ENCODE measurements at places on chromosomes 2 and 18.

DNA sequence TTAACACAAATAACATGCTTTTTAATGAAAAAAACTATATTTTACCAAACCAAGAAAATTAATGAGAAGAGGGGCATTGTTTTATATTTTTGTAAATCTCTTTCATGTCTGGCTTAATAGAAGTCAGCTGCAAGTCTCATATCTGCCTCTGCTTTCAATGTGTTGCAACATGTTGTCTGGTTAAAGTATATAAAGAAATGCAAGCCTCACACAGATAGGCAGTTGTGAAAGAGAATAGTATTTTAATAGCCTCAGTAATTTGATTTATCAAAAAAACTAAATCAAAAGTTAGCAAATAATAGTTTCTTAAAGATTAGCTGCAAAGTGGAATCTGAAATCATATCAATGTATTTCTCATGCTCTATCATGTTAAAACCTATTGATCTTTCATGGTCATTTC, 52.9 kb upstream of the NCOA1 start:
- DNase-seq = no peak

GRCh38 chr2:86753606-86754005, 33.5 kb downstream of the RMND5A start:
- no peak for DNase-seq

DNA sequence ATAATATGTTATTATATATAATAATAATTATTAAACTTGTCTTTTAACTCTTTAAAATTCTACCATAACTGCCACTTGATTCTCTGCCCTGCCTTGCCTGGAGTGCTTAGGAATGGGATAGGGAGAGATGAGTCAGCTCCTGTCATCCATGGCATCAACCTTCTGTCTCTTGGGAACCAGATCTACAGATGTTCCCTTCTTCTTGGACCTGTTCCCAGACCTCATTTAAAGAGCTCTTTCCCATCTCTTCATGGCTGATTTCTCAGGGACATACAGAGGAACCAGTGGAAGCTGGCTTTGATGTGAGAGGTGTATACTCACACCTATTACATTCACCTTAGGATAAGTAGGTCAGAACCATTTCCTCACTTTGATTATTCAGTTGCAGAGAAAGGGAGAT, 155.3 kb upstream of the MYO3B start:
- no peak for DNase-seq

DNA sequence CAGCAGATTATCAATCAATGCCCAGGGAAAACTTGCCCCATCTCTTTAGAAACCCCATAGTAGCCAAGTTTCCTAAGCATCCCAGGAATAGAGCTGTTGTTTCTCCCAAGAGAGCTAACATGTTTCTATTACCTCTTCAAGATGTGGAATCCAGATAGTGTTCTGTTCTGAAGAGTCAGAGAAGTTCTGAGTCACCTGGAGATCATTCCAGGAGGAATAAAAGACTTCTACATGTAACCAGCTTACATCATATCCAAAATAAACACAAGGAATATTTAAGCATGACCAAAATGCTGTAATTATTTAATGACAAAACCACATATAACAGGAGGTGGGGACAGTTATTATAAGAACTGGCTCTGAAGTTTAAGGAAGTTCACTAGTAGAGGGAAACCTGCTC, 51.0 kb upstream of the GORASP2 start:
- no peak for DNase-seq

DNA sequence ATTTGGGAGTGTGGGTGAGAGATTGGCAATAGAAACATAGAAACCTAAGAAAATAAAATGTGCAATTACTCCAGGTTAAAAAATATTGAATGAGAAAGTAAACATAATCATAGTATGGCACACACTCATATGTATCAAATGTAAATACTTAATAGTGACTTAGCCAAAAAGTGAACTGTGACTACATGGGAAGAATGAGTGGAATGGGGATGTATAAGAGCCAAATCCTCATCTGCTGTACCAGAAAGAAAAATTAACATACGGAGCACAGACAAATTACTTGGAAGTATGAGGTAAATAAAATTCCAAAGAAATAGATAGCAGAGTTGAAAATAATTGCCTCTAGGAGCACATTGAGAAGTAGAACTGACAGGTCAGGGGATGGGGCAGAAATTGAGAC, 4.0 kb downstream of the FLACC1 start:
- DNase-seq = no peak

DNA sequence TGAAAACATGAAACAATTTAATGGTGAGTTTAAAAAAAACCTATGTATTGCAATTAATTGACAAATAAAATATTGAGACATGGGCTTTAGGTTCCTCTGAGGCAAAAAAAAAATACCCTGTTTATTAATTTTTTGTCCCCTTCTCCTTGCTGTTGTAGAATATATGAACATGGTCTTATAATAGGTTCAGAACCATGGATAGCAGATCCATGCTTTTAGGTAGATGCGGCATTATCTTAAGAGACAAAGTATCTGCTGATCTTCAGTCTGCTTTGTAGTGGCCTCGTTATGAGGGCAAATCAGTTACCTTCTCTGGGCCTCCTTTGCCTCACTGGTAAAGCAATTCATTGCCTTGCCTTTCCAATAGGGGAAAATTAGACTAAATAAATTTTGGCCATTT, 850.7 kb downstream of the NRXN1 start:
- DNase-seq = no peak

DNA sequence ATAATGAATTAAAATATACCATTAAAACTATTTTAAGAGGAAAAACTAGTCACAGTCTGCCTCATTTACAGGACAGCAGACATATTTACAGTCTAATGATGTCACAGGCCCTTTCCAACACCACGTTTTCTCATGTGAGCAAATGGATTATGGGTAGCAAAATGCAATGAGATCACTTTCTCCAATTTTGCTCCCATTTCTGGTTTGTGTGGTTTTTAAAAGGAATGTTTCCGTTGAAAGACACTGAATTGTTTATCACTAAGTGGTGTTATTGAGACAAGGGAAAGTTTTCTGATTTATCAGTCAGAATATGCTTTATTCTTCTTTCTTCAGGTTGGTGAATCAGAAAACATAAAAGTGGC, 11.4 kb upstream of the NR4A2 start:
- no peak for DNase-seq

GRCh38 chr18:36304723-36305122, 7.2 kb downstream of the FHOD3 start:
- DNase-seq = no peak

- peak; percentile 43 for DNase-seq
Measured at GRCh38 chr2:127083819-127084503, 23.0 kb downstream of the BIN1 start.

DNA sequence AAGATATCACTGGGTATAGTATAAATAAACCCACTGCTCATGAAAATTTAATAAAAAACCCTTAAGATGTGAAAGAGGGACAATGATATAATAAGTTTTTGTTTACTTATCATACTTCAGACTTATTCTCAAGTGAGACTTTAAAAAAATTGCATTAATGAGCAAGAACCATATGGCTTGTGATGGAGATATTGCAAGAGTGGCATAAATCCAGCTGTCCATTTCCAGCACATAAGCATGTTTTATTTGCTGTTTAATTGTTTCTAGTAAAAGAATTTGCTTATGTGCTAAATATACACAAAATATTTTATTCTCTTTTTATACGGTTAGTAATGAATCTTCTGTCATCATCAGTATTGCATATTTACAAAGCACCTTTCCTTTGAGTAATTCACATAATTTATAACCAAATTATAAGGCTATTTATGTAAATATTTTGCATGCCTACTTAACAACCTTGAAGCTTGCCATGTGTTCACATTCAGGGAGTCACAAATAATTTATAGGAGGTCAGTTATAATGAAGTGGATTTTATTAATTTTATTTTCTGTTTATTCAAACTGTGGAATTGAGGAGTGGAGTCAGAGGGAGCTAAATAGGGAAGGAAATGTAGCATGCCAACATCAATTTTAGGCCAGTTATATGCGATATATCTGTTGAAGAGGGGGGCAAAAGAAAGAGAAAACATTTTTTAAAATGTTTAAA, 318.5 kb upstream of the CWC22 start:
- no peak for DNase-seq

GRCh38 chr18:21242780-21243401, 859 bp downstream of the GREB1L start:
- no peak for DNase-seq

DNA sequence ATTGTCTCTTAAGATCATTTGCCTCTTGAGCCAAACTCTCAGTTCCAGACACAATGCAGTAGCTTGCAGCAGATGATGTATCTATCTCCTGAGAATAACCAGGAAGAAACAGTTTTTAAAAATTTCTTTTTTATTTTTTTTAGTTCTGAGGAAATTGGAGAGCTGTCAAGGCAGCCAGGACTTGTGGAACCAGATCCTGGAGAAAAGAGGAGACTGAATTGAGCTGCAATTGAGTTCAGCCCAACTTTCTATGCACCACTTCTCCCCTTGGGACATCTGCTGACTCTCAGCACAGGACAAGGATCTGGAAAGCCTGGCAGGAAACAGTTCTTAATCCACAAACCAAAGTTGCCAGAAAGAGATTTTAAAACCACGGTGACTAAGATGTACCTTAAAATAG, 13.5 kb upstream of the CSRNP3 start:
- no peak for DNase-seq

GRCh38 chr2:231326404-231326803, 69.1 kb upstream of the B3GNT7 start:
- no peak for DNase-seq

DNA sequence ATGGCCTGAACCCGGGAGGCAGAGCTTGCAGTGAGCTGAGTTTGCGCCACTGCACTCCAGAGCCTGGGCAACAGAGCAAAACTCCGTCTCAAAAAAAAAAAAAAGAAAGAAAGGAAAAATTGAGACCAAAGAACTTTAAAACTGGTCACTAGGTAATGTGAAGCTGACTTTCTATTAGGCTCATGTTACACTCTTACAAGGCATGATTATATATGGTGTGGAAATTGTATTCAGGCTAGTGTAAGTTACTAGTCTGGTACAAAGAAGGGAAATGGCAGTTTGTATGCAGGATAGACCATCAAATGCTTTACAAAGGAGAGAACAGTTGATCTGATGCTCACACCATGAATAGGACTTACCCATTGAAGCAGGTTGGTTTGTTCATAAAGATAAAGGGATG, 35.4 kb upstream of the ARMC9 start:
- DNase-seq = no peak

GRCh38 chr2:71923143-71923525, 224.5 kb downstream of the CYP26B1 start:
- DNase-seq = peak; percentile 0

- DNase-seq = no peak
Measured at GRCh38 chr2:157898591-157898996, 22.5 kb upstream of the ACVR1 start.

DNA sequence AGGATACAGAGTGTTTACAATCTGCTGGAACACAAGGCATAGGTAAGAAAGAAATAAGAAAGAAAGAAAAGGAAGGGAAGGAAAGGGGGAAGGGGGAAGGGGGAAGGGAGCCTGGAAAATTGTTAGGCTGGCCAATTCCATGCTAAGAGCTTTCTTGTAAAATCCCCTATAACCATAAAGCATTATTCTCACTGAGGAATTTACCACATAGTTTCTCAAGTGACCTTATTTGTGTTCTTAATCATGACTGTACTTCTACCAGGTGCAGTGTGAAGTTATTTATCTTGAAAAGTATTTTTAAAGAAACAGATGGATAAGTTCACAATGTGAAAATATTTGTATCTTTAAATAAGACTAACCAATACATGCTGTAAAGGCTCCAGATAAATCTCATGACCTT, 39.2 kb upstream of the KIDINS220 start:
- DNase-seq = no peak

GRCh38 chr2:239927424-239927981, 97.6 kb downstream of the NDUFA10 start:
- DNase-seq = no peak

DNA sequence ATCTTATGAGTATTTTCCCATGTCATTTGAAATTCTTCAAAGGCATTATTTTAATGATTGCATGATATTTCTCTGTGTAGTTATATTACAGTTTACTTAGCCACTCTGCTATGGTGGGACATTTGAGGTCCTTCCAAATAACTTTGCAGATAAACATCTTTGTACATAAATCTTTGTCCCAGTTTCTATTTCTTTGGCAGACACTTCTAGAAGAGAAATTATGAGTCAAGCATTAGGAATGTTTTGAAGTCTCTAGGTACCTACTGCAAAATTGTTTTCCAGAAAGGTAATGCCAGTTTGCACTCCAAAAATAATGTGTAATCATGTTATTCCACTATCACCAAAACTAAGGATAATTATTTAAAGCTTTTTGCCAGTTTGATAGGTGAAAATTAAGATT, 149.7 kb downstream of the EN1 start:
- no peak for DNase-seq

DNA sequence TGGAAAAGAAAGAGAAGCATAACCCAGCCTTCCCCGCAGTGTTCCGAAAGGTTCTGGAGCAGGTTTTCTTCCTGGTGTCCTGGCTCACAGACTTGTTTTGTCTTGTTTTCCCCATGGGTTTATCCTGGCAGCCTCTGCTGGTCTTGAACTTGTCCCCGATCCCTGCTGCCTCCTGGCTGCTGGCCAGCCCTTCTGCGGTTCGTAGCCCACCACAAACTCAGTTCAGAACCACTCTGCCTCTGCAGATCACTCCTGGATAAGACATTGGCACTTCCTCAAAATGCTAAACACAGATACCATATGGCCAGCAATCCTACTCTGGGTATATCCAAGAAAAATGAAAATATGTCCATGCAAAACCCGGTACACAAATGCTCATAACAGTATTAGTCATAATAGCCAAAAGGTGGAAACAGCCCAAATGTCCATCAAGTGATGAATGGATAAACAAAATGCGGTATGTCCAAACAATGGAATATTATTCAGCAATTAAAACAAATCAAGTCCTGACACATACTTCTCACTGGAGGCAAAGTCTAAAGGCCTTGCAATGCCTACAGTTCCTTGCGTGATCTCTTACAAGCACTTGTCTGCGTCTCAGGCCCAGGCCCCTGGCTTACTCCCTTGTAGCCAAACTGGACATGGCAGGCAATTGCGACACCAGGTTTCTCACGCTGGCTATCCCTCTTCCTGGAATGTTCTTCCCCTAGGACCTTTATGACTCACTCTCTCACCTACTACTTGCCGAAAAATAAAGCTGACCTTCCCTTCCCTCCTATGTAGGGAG, 28.0 kb upstream of the ARHGEF4 start:
- no peak for DNase-seq

DNA sequence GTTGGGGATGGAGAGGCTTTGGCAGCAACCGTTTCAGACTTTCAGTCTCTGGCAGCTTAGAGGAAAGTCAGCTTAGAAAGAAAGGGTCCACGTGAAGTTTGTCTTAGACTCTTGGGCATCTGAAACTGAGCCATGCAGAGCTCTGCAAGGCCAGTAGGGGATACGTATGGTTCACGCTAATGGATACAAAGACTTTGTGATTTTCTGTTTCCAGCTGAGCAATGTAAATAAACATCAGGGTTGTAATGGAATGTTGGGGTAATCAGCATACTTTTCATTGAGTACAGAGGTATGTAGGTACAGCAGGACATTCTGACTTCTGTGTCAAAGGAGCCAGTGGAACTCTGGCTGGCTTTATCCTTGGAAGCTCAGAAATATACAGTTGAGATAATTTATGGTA, 31.0 kb downstream of the RALB start:
- no peak for DNase-seq
